ENCODE measurements at places on chromosomes 1 and 21.

DNA sequence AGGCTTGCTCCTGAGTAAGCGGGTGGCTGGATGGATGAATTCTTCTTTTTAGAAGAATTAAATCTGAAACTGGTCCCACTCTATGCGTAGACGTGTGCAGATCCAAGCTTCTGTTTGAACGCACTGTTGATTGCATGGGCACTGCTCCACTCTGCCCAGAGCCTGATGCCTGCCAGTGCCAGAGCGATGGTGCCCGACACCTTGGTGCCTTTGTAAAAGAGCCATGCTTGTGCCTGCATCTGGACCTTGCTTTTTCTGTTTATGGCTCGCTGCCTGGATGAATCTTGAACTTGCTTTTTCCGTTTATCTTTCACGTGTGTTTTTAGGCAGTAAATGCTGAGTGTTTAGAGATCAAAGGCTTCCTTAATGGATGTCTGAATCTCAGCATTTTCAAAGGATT lies 15.0 kb upstream of the PWP2 start:
- peak; percentile 67 for DNase-seq

DNA sequence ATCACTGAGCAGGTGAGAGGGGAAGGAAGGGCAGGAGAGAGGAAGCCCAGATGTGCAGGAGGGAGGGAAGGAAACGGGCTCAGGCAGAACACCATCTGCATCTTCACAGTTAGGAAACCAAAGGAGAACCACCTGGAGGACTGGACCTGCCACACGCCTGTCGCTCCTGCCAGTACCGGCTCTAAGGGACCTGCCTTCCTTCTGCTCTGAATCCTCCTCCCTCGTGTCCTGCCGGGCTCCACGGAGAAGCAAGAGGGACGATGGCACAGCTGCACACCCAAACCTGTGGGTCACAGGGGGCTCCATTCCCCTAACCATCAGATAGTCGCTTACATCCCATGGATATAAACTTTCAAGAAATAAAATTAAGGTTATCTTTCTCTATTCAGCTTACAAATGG lies 56.1 kb downstream of the TOR1AIP2 start:
- DNase-seq, result no peak

GRCh38 chr1:207605444-207606361 lies 39.2 kb upstream of the CR1L start:
- DNase-seq, result no peak

GRCh38 chr1:214557952-214558735 lies 6.7 kb upstream of the PTPN14 start:
- DNase-seq, result no peak

DNA sequence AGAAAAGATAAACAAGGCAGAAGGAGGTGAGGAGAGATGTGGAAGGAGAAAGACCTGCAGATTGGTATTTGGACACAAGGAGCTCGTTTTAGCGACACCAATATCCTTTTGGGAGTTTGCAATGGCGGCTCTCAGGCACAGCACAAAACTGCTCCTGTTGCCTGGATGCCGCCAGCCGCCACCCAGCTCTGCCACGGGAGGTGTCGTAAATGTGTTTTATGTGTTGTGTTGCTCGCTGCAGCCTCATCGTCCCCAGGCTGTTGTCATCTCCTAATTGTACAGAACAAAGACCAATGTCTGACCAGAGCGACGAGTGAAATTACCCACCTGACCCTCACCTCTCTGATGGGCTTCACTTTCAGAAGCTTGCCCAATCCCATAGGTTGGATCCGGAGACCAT lies 96.6 kb upstream of the ZNF281 start:
- no peak for DNase-seq

DNA sequence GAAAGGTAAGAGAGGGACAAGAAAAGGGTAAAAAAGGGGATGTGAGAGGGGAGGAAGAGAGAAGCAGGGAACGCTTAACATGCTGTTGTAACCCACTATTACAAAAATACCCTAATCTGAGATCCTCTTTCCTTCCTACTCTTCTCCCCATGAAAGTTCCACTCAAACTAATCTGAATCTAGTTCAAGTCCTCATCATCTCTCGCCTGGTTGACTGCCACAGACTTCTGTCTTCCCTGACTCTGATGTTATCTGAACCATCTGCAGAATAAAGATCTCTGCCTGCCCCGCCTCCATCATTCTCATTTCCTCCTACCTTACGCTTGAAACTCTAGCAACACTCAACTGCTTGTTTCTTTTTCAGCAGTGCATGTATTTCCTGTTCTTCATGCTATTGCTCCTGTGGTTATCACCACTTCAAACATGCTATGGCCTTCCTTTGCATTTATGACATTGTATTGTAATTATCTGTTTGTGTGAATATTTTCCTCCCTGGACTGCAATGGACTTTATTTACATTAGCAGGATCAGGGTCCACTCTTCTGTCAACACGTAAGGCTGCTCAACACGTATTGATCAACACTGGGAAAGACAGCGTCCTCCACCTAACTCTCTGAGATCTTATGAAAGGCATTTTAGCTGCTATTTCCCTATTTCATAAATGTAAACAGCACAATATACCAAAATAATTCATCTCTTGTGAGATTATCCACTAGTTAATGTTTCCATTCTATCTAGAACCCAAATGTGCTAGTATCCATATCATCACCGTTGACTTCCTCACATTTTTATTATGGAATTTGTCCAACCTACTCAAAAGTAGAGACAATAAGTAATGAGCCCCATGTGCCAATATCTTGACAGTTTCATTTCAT lies 215.5 kb upstream of the USP25 start:
- peak; percentile 31 for DNase-seq

Measured in globus pallidus (tissue), 1 donor.